EL (cell line): ENCODE measurements at places on chromosomes 1 and 21.
A peak's percentile ranks its signal among the peaks of the same experiment; 100 is the strongest.

- DNase-seq, result no peak
These were observed 5.0 kb upstream of the PMVK start for GRCh38 chr1:154941333-154942013.

DNA sequence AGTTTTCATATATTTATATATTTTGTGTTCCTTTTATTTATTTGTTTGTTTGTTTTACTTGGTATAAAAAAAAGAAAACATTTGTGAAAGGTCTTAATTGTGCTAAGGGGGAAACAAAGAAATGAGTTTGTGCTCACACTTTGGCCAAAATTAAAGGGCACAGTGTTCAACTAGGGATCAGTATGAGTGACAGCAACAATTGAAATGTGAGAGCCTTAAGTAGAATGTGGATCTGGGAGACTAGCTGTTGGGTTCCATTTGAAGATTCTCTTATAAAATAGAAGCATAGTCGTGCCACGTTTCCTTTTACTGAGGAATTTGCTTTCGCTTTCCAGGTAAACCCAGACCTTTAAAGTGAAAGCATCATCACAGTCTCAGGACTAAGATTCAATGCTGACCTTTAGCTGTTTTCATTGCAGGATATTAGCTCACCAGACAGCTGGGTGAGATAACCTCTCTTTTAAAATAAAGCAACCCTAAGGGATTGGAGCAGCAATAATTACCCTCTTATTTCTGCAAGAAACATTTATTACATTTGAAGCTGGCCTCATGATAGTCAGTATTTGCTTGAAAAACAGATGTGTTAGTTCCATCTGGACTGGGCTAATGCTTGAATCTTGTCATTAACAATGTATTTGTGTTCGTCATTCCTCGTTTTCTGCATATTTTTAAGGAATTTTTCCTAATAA lies 37.1 kb upstream of the CD55 start:
- no peak for DNase-seq

GRCh38 chr1:29829448-29830344 lies 593.4 kb downstream of the PTPRU start:
- no peak for DNase-seq

DNA sequence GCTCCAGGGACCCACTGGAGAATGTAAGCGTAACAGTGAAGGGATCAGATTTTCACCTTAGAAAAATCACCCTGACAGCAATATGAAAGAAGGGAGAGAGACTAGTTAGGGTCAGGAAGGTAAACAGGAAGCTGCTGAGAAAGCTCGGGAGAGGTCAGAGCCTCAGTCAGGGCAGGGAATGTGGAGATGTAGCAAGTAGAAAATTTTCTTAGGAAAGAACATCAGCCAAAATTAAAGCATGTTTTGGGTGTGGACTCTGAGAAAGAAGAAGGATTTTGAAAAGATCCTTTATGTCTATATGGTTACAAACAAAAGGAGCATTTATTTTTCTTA lies 16.7 kb upstream of the ERICH3 start:
- DNase-seq, result no peak

DNA sequence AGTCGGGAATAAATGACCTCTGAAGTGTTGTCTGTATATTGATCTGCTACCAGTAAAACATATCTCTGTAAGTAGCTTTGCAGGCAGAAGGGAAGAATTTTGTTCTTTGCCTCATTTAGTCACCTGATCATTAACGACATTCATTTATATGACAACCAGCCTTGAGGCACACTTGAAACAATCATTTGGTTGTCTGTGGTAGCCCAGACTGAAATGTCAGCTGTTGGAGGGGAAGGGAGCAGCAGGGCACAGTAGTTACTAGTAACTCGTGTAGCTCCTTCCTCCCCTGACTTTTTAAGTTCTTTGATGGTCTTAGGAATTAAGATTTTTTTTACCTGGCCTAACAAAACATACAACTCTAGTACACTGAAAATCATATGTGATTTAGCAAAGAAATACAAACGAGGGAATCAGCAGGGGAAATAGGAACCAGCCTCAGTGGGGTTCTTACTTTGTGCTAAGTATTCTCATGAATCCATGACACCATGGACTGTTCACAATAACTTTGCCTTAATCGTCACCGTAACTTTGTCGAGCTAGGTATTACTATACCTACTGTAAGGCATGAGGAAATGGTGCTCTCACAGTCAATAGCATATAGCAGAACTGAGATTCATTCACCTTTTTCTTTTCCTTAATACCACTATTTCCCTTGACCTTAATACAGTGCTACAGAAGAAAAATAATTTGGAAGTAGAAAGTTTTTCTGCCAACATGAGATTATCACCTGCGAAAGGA lies 6.4 kb downstream of the IL12RB2 start:
- DNase-seq, result no peak

DNA sequence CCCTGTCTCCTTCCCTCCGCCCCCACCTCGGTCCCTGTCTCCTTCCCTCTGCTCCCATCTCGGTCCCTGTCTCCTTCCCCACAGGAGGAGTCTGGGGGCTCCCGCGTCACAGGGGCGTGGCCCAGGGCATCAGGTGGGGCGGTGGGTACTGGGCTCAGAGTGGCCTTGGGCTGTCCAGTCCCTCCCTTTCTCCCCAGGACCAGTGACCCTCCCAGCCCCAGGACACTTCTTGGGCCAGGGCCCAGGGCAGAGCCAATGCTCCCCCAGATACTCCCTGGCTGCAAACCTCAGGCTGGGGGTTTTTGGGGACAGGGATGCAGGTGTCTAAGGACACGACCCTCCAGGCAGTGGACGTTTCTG lies 6.8 kb upstream of the RNF223 start:
- DNase-seq, result no peak

- DNase-seq, result no peak
These were observed 17.5 kb downstream of the KLHDC8A start for GRCh38 chr1:205339197-205339702.

DNA sequence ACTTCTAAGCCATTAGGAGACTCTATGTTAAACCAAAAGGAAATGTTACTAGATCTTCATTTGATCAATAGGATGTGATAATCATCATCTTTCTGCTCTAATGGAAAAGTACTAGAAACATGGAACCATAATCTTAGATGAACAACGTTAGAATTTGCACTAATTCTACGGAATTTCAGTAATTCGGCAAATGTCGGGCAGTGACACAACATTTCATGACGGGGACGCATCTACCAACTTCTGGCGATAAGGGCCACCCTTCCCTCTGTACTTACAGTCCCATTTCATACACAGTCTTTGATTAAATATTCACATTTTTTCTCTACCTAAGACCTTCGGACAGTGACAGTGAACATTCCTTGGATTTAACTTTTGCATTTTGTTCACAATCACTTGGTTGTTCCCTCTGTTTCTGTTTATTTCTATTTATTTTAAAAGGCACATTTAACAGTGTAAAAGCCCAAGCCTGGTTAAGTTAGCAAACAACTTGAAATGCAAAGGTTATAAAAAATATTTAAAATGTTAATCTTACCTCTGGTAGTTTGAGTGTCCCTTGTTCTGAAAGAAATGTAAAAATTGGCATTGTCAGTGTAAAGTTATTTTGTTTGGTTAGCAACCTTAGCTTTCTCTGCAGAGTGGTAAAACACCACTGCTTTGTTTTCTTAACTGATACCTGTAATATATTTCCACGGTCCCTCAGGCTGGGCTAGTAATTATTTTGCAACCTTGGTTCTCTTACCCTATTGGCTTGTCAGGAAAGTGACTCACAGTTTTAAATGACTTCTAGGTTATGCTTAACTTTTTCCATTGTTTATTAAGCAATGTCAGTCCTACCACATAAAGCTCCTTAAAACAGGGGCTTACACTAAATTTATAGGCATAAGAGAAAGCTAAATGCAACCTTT lies 276.9 kb downstream of the VAV3 start:
- DNase-seq, result no peak

DNA sequence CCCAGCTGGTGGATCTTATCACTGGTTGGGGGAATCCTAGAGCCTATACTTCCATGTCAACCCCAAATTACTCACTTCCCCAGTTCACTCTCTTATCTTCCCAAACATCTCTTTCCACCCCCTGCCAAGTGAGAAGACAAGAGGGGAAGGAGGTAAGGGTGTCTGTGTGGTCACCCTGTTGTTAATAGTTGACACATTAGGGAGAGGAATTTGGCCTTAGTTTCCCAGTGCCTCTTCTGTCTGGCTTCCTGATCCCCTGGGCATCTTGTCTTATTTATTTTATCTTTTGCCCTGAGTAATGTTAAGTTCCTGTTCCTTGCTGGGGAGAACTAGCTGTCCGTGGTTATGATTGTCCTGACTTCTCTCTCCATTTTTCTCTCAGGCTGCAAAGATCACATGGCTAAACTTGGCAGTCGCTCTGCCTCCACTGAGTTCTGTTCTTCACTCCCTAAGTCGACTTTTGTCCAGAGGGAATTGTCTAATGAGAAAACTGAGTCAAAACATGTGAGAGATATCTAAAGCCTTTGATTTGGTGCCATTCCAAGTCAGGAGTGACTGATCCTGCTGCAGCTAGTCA lies 157.1 kb upstream of the SYT6 start:
- DNase-seq, result peak; percentile 45

GRCh38 chr1:88984569-88984968 lies 7.9 kb downstream of the KYAT3 start:
- DNase-seq, result no peak

DNA sequence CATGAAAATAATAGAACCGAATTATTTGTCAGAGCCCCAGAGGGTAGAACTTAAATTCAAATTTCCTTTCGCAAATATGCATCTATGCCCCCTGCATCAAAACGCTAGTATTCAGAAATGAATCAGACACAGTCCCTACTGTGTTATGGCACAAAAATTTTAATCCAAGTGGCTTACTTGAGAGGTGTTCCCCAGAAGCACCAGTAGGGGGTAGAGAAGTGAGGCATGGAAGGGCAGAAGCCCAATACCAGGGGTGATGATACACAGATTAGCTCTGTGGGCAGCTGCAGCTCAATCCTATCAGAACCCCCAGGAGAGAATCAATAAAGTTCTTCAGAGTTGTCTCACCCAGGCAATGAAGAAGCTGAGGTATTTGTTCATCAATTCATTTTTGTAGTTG lies 342.2 kb downstream of the OMA1 start:
- DNase-seq, result peak; percentile 6

GRCh38 chr21:46347791-46348381 lies 23.9 kb downstream of the PCNT start:
- no peak for DNase-seq

DNA sequence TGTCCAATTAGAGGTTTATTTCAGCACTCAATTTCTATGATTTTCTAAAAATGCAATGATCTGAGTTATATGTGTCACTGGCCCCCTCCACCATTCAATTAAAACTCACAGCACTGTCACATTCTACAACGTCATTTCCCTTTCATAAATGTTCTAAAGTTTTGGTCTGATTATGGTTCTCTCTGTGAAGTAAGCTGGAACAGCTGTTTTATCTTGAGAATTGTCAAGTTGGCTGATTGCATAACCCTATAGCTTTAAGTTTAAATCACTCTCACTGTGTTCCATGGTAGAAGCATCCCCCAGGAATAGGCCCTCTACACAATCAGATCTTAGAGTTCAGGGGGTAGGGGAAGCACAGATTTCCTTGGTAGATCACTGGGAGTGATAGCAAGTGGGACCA lies 41.4 kb upstream of the DNASE2B start:
- DNase-seq, result no peak

- DNase-seq, result no peak
These were observed 108.0 kb downstream of the BRINP2 start for GRCh38 chr1:177278626-177279390.

- DNase-seq, result peak; percentile 27
These were observed at the start of gene IL22RA1 for GRCh38 chr1:24142546-24143534. Gene IL22RA1 (minus strand): TSS chr1:24143140. CDS start chr1:24143082, 58 bp downstream.

DNA sequence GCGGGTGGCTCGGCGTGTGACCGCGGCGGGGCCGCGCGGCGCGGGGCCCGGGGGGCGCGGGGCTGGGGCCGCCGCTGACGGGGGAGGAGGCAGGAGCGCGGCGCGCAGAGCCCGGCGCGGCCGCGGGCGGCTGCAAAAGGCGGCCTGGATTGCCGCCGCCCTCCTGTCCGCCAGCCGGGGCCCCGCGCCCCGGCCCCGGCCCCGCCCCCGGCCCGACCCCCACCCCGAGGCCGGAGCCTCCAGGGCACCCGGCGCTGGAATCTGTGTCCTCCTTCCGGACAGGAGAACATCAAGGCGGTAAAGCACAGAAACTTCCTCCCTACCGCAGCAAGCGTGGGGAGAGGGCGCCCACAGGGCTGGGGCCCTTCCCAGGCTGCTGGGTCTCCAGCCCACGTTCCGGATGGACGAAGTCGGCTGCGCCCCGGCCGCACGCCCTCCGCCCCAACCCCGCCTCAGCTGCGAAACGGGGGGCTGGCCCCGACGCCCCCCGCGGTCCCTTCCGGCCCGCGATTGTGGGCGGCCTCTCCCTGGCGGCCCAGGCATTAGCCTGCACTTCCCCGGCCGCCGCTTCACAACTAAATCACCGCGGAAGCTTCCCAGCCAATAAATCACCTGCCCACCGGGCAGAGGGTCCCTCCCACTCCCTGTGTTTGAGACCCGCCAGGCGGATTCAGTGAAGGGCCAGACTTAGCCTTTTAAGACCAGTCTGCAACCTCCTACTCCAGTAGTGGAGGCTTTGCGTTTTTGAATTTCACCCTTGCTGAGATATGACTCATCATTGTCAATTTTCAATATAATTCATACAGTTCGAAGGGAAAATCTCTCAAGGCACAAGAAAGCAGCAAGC lies 106.0 kb downstream of the SLC45A1 start:
- peak; percentile 67 for DNase-seq

GRCh38 chr1:26363549-26364448 lies 8.8 kb downstream of the ZNF683 start:
- peak; percentile 75 for DNase-seq

DNA sequence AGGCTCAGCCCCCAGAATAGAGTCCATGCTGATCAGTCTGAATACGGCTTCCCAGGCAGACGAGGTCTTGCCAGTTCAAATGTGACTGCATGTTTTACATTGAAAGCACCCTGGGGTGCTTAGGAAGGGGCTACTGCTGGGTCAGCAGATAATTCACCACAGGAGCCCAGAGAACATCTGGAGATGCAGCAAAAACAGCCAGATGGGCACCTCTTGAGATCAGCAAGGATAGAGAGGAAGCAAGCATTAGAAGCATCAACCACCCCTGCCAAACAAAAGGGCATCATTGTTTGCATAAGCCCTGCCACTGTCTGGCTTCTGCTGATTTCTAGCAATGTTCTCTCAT lies 403.1 kb downstream of the RRAGC start:
- DNase-seq, result no peak

DNA sequence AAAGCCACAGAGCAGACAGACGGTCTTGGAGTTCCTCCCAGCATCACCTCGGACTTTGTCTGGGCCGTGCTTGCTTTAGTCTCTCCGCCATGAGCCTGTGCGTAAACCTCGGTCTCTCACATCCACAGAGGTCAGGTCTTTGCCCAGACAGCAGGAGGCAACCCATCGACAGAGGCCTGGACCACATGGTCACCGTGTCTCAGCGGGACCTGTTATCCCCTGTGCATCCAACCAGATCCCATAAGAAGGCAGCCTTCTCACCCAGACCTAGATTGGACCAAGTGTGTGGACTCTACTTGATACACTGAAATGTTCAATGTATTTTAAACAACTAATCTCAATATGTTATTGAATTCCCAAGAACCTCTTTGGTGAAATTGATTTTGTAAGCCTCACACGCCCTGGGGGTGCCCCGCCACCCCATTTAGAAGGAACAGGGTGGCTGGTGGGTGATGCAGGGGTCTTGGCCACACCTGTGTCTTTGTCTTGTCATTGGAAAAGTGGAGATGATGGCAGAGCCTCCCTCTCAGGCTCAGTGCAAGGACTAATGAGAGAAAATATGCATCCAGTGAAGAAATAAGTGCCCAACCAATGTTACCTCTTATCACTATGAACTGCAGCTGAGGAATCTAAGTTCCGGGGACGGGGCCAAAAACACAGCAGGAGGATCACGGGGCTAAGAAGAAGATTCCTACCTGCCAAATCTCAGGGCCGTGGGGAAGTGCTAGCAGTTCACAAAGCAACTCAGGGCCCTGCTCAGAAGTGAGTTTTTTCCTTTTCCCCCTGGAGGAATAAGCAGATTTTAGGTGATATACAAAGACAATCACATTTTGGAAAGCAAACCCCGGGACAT lies 101.6 kb upstream of the BACE2 start:
- DNase-seq, result no peak
